Urothelium cell line (cell line): ENCODE measurements at places on chromosomes 4 and X.

DNA sequence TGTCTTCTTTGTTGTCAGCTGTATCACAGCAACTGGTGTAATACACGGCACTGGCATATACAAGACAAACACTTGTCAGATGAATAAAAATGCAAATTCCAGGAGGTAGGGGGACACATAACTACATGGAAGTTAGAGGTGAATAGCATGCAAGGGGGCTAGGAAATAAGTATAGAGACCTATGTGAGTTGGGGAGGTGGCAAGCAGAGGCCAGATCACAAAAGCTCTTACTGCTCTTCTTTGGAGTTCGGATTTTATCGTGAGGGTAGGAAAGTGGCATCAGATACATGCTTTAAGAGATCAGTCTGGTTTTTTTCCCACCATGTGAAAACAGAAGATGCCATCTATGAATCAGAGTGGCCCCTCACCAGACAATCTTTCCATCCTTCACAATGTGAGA, 2.8 kb upstream of the SRP72 start:
- no peak for DNase-seq

DNA sequence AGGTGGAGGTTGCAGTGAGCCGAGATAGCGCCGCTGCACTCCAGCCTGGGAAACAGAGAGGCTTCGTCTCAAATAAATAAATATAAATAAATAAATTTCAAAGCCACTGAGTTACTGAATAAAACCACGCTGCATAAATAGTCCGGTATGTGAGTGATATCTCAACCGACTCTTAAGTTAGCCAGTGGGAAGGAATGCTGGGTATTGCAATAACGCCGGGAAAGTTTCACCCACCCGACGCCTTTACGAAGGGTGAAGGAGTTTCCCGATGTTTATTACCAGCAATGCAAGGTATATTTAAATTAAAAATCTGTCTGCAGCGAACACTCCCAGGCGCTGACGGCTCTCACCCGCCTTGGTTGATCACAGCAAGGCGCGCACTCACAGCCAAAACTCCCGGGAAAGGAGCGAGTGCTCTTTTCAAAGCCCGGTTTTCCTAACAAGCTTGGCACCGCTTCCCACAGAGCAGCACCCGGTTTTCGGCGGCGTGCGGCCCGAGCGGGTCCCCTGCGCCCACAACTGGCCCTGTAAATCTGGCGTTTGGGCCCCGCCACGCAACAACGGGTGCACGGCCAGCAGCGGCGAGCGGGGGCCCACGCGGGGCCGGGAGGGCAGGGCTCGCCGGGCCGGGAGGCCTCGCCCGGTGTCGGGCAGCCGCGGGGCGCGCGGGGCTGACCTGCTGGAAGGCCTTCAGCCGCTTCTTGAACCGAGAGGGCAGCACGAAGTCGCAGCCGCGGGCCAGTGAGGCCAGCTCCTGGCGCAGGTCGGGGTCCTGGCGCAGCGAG, 13.7 kb downstream of the PPP2R3B start:
- no peak for DNase-seq

DNA sequence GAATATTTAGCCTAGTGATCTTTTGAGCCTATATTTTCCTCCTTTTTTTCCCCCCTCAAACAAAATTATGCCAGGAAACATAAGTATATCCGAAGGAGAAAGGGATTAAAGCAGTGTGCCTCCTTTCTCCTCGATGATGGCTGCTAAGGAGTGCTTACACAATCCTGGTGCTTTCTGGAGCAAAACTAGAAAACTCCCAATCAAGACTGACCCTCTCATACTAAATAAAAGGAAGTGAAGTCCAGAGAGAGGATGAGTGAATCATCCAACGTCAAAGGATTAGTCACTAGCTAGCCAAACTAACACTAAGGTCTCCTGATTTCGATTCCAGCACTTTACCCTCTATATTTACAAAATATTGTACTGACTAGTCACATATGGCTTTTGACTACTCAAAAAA, 146.8 kb downstream of the PPP3CA start:
- peak; percentile 54 for DNase-seq

DNA sequence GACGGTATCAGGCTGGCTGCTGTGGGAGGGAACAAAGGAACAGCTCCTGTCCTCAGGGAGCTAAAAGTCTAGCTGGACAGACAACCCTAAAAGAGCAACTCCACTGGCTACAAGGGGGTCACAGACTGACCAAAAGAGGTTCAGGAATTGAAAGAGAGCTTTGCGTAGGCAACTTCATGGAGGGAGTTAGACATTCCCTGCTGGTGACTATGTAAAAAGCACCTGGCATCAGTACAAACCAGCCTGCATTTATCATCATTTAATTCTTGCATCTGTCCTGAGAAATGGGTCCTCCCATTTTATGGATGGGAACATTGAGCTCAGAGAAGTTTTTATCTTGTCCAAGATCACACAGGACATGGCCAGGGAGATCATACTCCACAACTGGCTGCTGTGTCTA, 1.4 kb upstream of the LGI2 start:
- DNase-seq, result no peak

DNA sequence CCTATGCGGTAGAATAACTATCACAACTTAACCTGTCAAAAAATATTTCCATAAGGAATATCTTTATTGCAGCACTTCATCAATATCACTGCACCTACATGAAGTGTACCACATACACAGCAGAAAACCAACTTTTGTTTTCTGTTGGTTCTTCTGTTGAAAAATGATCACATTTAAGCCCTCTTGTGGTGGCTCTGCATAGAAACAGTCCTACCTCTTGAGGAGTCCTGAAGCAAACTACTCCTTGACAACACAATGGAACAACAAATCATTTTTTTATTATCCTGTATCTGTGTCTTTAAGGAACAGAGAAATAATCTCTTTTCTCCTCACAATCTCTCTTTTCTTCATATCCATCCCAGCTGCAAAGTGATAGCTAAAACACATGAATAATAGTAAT, 39.8 kb upstream of the ATOH1 start:
- DNase-seq, result peak; percentile 31

DNA sequence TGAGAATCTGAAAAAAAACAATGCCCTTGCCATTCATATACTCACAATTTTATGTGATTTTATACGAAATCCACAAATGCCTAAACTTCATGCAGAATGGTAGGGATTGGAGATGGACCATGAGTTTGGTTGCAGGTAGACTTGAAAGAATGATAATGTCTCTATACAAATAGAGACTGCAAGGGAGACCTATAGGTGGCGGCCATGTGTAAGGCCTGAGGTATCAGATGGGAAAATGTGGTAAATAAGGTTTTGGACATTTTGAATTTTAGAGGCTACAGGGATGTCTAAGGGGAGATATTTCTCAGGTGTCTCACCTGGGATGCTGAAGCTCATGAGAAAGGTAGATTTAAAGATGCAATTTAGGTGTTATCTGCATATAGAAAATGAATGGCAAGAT, 78.0 kb downstream of the GABRB1 start:
- DNase-seq, result no peak

- DNase-seq, result peak; percentile 19
Measured at GRCh38 chrX:79081895-79082512, 62.5 kb upstream of the GPR174 start.

GRCh38 chr4:177450426-177451107, 8.3 kb upstream of the AGA start:
- DNase-seq, result no peak

- no peak for DNase-seq
Measured at GRCh38 chr4:38560768-38561558, 103.0 kb upstream of the KLF3 start.

DNA sequence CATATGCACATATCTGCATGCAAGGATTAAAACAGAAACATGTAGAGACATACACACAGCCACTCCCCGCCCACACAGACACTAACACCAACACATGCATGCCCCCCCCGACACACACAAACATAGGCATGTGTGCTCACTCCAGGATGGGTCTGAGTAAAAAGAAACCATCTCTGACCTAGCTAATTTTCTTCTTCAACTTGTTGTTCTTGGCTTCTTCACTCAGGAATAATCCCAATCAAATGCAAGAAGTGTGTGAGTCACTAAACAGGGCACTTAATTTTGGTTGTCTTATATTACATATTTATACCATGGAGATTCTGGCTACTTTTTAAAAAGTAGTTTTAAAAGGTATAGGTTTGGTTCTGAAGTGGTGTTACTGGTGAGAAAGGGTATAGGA, 28.3 kb downstream of the ENOX2 start:
- no peak for DNase-seq

DNA sequence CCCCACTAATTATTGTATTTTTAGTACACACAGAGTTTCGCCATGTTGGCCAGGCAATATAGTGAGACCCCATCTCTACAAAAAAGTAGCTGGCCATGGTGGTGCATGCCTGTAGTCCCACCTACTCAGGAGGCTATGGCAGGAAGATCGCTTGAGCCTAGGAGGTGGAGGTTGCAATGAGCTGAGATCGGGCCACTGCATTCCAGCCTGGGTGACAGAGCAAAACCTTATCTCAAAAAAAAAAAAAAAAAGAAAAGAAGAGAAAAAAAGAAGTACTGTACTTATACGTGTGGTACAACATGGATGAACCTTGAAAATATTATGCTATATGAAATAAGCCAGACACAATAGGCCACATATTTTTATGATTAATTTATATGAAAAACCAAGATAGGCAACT, 9.9 kb upstream of the WDR45 start:
- DNase-seq, result no peak

DNA sequence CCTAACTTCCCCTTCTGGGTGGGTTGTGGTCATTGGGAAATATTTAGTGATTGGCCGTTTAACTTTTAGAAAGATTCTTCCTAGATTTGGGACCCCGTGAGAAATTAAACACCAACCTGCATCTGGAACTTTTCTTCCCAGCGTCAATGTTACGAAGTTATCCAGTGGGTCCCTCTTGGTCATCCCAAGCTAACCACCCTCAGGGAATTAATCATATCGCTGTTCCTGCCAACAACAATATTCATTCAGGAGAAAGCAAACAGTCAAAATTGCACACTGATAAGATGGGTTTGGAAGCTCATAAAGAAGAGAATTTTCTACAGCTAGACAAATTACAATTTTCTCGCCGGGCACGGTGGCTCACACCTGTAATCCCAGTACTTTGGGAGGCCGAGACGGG, 121.2 kb upstream of the STX18 start:
- no peak for DNase-seq

DNA sequence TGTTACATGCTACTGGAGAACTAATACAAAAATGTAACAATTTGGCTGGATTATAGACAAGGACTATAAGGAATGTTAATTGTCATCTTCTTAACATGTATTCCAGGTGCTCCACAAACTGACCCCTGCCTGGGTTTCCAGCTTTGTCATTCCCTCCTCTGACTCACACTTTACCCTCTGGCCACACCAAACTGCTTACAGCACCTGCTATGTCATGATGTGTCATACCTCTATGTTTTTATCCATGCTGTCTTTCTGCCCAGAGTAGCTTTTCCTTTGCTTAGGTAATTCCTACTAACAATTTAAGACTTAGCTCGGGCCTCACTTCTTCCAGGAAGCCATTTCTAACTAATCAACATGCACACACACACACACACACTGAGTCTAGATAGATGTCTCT, 14.0 kb upstream of the SHROOM4 start:
- peak; percentile 53 for DNase-seq

DNA sequence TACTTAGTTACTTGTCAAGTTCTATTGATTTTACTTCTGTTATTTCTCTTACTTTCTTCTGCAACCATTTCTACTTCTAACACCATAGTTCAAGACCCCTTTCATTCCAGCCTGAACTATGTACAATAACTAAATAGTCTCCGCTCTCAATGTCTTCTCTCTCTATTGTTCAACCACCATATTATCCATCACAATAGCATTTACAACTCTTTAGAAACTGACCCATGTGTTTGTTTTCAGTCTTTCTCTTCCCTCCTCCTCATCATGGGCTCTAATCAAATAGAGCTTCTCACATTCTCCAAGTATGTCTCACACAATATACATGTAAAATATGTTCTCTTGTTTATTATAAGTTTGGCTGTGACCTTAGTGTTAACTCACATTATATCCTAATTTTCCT, 143.6 kb downstream of the ZAR1 start:
- DNase-seq, result no peak

DNA sequence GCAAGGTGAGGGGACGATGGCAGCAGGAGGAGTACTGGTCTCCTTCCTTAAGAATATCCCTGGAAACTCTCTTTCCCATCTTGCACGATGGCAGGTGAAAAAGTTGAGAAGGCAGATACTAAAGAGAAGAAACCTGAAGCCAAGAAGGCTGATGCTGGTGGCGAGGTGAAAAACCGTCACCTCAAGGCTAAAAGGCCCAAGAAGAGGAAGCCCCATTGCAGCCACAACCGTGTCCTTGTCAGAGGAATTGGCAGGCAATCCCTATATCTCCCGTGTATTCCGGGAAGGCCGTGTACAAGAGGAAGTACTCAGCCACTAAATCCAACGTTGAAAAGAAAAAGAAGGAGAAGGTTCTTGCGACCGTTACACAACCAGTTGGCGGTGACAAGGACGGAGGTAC, 40.0 kb downstream of the CRLF2 start:
- DNase-seq, result no peak

- DNase-seq, result peak; percentile 1
Measured at GRCh38 chrX:148043271-148043855, 62.2 kb downstream of the FMR1NB start.

- DNase-seq, result no peak
Measured at GRCh38 chr4:76630741-76631140, 195.7 kb downstream of the SHROOM3 start.

- no peak for DNase-seq
Measured at GRCh38 chrX:48022100-48022499, 15.3 kb downstream of the SPACA5 start.

DNA sequence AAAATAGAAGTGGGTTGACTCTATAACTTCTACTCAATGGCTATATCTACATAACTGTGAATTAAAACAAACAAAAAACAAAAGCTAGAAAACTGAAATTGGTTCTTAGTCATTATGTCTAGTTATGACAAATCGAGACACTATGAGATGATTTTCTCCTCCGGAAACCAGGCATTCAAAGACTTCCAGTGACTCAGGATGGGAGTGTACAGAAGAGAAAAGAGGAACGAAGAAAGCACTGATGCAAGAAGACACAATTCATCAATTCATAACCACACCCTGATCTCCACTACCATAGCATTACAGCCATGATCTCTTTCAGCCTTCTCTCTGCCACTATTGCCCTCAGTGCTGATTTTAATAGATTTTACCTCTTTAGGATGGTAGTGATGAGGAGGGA, 253.6 kb downstream of the CBLL2 start:
- peak; percentile 15 for DNase-seq

- peak; percentile 24 for DNase-seq
Measured at GRCh38 chr4:87543835-87544461, 14.8 kb upstream of the SPARCL1 start.

DNA sequence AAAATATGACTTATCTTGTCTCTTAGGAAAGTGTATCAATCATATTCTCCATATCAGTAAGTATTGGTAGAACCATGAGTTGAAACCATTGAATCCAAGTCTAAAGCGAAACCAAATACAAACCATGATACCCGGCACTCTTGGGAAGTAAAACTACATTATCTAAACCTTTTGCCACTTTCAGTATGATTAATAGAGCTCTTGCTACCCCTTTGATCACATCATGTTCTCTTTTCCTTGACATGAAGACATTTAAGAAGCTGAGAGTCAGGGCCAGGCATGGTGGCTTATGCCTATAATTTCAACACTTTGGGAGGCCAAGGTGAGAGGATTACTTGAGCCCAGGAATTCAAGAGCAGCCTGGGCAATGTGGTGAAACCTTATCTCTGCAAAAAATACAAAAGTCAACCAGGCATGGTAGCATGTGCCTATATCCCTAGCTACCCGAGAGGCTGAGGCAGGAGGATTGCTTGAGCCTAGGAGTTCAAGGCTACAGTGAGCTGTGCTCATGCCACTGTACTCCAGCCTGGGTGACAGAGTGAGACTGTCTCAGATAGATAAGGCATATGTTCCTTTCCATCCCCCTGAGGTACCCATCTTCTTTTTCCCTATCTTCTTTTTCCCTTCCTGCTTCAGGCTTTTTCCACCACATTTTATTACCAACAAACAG, 45.4 kb downstream of the CEP135 start:
- no peak for DNase-seq
